Effector memory CD4-positive, alpha-beta T cell (primary cell): ENCODE measurements at places on chromosomes 16 and 17.

GRCh38 chr17:62641153-62641552, 13.7 kb downstream of the MRC2 start:
- DNase-seq: no peak

- no peak for DNase-seq
These were observed 10.1 kb downstream of the TCF25 start for GRCh38 chr16:89883346-89884040.

DNA sequence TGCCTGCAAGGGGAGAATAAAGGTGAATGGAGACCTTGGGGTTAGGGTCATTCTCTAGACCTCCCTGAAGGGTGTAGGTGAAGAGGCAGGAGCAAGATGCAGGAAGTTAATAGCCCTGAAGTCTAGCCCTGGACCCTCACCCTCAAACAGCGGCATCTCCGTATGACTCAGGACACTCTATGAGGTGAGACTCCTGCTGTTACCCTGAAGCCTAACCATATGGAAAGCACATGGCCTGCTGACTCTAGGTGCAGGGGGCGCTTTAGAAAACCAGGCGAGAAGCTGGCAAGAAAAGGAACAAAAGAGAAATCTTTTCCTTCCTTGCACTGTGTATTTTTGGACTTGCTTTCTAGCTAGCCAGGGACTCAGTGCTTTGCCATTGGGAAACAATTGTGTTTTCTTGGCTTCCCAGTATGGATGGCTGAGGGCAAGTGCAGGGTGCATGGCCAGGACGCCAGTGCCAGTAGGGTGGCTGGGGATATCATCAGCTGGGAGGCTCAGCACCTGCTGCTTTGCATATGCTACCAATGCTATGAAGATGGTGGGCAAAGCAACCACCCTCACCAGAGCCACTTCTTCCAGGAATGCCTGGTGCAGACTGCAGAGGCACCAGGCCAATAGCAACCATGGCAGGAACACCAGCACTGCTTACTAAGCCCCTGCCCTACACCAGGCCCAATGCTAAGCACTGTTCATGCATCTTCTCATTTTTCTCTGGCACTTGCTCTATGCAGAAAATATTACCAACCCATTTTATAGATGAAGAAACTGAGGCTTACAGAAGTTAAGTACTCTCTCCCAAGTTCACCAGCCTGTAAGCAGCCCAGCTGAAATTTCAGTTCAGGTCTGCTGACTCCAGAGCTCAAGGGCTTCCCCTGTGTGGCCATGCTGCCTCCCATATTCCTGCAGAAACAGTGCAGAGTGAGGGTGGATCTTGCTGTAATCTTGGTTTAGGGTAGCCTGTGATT, 425.1 kb downstream of the SLC39A11 start:
- DNase-seq: no peak

DNA sequence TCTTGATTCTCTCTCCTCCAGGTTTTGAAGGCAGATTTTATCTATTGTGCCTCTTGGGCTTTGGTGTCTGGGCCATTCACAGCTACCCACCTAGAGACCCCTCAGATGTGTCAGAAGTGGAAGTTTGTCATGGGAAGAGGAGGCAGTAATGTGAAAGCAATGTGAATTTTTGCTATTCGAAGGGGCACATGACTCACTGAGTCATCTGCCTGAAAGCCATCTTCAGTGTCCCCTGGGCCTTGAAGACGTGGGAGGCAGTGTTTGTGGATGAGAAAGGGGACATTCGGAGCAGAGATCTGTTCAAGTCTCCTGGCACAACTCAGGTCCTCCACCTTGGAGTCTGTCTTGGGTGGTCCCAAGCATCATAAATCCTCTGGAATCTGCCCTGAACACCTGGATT, 530.2 kb downstream of the NPIPA7 start:
- no peak for DNase-seq

- no peak for DNase-seq
These were observed 62.9 kb upstream of the CPHXL start for GRCh38 chr16:75789237-75789636.

GRCh38 chr16:85229869-85230462, 117.7 kb upstream of the CIBAR2 start:
- DNase-seq: no peak

DNA sequence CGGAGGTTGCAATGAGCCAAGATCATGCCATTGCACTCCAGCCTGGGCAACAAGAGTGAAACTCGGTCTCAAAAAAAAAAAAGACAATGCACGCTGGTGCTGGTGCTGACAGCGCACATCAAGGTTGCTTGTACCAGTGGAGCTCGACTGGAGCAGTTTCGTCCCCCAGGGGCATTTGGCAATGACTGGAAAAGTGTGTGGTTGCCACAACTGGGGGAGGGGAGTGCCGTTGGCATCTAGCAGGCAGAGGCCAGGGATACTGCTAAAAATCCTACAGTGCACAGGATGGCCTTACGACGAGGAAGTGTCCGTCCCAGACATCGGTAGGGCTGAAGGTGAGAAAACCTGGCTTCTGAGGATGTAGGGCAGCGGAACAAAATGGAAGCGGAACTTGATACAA, 2.4 kb downstream of the MEAK7 start:
- DNase-seq: no peak

GRCh38 chr17:63041251-63041650, 75.2 kb downstream of the TANC2 start:
- no peak for DNase-seq

- no peak for DNase-seq
These were observed 50.0 kb downstream of the KCNJ18 start for GRCh38 chr17:21742326-21742725.

DNA sequence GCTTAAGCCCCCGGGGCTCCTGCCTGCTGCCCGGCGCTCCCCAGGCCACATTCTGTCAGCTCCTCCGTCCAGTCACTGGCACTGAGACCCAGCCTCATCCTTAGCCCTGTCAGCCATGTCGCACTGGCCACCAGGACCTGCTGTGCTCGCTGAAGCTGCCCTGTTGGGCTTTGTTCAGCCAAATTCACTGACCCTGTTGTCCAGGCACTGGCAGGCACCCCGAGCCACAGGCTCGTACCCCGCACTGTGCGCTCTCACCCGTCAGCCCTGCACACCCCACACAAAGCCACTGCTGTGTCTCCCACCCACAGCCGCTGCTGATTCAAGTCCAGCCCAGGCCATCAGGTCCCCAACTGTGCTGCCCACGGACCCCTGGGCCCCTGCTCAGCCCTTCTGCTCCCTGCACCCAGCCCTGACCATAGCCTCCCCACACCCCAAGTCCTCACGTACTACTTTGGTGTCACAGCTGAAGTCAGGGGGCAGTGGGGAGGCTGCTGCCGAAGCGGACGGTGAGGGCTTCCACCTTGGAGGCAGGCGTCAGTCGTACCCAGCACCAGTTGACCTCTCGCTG, 131.5 kb upstream of the CHMP6 start:
- no peak for DNase-seq

DNA sequence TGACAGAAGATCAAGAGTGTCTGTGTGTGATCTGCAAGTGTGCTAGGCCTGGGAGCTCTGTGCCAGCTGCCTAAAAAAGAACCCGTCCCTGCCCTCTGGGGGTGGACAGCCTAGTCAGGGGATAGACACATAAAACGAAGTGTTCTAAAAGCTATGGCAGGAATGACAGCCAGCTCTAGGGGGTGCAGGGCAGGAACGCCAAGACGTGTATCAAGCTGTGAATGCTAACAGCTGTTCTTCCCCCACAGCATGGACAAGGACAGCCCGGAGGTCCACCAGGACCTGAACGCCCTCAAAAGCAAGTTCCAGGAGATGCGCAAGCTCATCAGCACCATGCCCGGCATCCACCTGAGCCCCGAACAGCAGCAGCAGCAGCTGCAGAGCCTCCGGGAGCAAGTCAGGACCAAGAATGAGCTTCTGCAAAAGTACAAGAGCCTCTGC, 5.1 kb downstream of the RASD1 start:
- DNase-seq: no peak

GRCh38 chr16:11004973-11005610, 60.7 kb downstream of the CLEC16A start:
- DNase-seq: no peak

DNA sequence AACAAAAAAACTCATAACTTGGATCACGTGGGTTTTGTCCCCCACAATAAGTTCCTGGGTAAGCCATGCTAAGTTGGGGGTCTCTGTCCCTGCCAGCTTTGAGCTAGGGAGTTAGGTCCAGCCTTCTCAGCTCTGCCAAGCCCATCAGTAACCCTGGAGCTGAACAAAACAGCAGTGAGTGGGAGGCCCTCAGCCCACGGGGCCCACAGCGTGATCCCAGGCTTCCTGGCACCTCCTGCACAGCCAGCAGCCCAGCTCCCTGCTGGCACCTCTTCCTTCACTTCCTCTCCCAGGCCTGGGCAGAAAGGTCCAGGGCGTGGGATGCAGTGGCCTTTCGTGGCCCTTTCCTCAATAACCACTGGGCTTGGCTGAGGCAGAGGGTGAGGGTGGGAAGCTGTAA, 35.5 kb upstream of the CDC42EP4 start:
- no peak for DNase-seq

GRCh38 chr16:1762196-1762878, 9.0 kb downstream of the NME3 start:
- DNase-seq: no peak

- DNase-seq: no peak
These were observed 35.0 kb upstream of the MNT start for GRCh38 chr17:2435862-2436261.

DNA sequence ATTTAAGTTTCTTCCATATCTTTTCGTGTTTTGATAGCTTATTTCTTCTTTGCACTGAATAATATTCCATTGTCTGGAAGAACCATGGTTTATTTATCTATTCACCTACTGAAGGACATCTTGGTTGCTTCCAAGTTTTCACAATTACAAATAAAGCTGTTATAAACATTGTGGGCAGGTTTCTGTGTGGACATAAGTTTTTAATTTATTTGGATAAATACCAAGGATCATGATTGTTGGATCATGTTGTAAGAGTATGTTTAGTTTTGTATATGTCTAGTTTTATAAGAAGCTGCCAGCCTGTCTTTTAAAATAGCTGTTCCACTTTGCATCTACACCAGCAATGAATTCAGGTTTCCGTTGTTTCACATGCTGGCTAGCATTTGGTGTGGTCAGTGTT, 339.4 kb downstream of the CDH11 start:
- no peak for DNase-seq

- DNase-seq: no peak
These were observed 42.9 kb upstream of the CDRT4 start for GRCh38 chr17:15510361-15510760.

GRCh38 chr16:10078541-10078949, 103.7 kb downstream of the GRIN2A start:
- DNase-seq: no peak

DNA sequence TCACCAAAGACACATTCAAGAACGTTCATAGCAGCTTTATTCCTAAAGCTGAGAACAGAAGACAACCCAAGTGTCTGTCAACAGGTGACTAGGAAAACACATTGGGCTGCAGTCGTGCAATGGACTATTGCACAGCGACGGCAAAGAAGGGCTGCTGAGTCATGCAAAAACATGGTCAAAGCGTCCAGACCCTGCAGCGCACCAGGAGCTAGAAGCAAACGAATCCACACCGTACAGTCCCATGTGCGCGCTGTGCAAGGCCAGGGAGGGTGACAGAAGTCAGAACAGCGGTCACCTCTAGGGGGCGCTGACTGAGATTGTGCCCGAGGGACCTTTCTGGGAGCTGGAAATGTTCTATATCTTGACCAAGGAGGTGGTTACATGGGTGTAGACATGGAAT, 266.4 kb downstream of the MAF start:
- peak; percentile 22 for DNase-seq

GRCh38 chr16:86519649-86520316, 9.5 kb downstream of the FOXF1 start:
- DNase-seq: peak; percentile 9

DNA sequence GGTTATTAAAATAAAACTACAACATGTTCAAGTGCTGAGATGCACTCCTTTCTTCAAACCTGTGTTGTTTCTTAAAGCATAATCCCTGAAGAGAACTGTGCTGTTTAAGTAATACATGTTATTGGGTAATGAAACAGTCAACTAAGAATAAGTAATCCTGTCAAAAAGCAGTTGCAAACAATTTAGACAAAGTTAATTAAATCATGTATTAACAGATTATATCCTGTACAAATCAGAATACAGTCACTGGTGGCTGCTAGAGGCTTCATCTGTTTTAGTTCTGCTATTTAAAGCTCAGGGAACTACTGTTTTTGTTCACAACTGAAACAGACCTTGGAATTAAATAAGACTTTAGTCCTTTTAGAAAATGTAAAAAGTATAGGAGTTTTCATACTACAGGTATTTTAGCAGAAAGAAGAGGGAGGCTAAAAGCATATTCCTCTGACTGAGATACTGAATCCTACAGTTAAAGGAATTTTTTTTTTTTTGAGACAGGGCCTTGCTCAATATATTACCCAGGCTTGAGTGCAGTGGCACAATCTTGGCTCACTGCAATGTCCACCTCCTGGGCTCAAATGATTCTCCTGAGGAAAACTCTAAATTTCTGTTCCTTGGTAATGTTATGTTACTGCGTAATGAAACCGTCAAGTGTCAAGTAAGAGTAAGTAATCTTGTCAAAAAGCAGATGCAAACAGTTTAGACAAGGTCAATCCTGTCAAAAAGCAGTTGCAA, 27.3 kb upstream of the ITGA2B start:
- DNase-seq: no peak

DNA sequence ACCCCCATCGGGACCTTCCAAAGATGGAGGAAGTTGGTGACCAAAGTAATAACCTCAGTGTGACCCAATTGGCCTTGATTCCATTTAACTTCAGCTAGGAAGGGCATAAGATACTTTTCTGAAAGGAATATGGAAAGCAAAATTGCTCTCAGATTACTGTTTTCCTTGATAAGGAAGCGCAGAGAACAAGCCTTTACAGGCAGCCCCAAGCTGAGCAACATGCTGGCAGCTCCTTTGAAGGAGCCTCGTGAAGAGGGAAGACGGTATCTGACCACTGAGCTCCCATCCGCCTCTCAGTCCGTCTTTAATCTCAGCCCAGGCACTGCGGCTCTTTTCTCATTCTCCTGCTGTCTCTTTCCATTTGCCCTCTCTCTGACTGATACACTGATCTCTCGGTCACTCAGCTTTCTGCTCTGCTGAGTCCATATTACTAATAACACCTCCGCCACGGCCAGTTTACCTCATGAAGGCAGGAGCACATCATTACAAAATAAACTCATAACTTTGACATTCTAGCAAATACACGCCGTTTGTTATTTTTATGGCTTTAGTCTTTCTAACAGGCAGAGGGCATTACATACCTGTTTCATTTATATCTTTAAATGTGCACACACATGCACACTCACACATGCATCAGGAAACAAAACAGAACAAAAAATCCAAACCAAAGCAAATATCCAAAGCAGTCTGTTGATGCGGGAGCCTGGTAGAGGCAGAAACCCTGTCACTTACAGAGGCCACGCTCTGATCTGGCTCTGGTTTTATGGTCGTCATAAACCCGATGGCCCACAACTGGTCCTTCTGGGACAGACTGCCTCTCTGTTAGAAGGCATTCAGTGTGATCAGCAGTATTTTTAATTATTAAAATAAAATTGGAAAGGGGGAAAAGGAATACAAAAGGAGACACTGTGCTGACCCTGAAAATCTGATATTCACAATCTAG, 183.2 kb downstream of the AATF start:
- no peak for DNase-seq
